NCI-H1436 treated with DMSO at 0.1 percent for 48 hours (cell line): ENCODE measurements at places on chromosomes 3 and 15.

DNA sequence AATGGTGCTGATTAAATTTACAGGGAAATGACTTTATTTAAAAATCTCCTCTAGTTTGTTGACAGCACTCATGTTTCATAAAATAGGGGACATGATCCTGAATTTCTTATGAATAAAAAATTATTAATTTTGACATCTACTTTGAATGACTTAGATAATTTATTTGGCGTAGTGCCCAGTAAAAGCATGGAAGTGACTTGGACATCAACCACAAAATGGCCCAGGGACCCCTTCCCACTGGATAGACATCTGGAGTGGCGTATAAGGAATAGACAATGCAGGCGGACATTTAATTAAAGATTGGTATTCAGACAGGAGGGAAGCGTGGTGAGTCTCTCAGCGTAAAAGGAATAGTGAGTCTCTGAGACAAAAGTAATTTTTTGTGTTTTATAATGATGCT lies 79.8 kb downstream of the ADAMTSL3 start:
- DNase-seq: no peak

DNA sequence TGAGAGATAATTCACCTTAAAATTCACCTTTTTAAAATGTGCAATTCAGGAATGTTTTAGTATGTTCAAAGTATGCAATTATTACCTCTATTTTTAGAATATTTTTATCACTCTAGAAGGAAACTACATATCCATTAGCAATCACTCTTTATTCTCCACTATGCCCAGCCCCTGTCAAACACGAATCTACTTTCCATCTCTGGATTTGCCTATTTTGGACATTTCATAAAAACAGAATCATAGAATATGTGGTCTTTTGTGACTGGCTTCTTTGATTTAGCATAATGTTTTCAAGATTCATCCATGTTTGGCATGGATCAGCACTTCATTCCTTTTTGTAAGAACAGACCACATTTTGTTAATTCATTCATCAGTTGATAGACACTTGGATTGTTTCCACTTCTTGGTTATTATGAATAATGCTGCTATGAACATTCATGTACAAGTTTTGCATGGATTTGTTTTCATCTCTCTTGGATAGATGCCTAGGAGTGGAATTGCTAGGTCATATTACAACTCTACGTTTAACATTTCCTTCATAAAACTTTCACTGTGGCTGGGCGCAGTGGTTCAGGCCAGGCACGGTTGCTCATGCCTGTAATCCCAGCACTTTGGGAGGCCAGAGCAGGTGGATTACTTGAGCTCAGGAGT lies 12.7 kb downstream of the HMCES start:
- DNase-seq: no peak

GRCh38 chr15:96171853-96172296 lies 158.6 kb upstream of the NR2F2 start:
- DNase-seq: no peak

DNA sequence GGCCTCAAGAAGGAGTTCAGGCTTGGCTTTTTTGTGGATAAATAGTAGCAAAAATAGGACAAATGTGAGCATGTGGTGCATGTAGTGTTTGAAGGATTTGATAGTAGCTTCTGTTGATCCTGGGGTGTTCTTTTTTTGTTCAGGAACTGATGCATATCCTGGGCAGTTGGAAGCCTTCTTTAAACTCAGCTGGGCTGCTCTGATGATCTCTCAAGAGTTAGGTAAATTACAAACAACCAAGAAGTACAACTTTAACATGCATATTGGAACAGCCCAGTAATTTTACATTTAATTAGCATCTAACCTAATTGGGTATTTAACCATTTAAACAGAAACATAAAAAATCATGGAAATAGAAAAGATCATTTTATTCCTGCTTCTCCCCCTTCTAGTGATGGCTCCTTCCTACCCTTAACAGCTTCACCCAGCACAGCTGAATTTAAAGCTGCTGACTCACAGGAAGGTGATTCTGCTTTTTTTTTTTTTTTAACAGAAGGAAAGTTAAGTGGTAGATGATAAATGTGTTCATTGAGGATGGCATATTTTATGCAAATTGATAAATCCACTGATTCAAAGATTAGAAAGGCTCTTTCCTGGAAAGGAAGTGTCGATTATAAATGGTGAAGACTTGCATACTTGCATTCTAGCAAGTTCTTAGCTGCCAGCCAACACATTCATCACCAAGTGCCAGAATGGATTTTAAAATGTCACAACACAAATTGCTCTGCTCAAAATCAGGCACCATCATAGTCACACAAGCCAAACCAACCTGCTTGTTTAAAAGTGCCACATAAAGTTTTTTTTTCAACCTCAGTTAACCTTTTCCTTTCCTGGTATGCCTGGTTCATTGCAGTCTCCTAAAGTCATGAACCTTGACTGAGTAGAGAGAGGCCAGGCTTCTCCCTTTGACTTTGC lies 20.0 kb downstream of the SLC35G2 start:
- no peak for DNase-seq

DNA sequence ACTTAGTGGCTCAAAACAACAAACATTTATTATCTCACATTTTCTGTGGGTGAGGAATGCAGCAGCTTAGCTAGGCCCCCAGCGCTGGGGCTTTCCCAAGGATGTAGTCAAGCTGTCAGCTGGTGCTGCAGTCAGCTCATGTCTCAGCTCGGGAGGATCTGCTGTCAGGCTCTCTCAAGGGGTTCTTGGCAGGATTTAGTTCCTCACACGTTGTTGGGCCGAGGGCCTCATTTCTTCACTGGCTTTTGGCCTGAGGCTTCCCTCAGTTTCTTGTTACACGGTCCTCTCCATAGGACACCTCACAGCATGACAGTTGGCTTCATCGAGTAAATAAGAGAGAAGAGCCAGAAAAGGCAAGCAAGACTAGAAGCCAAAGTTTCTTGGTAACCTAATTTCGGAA lies 13.7 kb upstream of the U2SURP start:
- DNase-seq: no peak

- no peak for DNase-seq
Observed at GRCh38 chr3:173641696-173642095, 244.2 kb downstream of the NLGN1 start.

DNA sequence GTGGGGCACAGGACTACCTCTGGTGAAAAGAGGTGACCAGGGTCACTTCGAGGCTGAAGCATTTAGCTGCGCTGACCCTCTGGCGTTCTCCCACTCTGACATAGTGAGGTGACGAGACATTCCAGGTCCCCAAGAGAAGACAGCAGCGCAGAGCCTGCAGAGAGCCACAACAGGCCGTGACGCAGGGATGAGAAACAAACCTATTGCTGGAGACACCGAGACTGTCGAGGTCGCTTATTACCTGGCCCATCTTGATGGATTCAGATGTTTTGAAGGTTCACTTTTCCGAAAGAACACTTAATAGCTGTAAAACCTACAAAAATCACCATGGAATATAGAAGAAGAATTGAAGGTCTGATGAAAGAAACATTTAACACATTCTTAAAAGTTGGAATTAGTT lies 466.3 kb downstream of the NR2F2 start:
- DNase-seq: no peak

DNA sequence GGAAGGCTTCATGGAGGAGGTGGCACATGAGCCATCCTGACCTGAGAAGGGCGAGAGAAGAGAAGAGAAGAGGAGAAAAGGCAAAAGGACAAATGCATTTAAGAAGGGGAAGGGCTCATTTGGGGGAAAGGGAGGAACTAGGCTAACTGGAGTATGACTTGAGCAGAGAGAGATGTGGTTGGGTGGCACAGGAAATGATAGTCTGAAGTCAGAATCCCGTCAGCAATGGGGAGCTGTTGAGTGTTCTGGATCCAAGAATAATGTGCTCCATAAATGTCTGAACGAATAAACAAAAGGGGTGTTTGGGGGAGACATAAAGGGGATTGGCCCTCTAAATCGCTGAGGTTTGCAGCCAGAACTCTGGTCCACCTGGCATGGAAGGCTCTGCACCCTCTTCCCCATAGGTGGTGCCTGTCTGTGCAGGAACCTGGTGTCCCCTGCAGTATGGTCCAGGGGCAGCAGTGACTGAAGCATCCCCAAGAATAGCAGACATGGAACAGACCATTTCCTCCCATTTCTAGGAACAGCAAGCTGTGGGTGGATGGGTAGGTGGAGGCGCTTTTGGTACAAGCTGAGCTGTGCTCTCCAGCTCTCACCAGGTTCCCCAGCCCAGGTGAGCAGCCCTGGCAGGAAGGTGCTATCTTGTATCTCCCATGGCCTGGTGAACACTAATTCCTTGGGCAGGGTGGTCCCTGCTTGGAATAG lies 15.2 kb downstream of the CORO2B start:
- no peak for DNase-seq
